ENCODE measurements at places on chromosomes 6 and 20.

DNA sequence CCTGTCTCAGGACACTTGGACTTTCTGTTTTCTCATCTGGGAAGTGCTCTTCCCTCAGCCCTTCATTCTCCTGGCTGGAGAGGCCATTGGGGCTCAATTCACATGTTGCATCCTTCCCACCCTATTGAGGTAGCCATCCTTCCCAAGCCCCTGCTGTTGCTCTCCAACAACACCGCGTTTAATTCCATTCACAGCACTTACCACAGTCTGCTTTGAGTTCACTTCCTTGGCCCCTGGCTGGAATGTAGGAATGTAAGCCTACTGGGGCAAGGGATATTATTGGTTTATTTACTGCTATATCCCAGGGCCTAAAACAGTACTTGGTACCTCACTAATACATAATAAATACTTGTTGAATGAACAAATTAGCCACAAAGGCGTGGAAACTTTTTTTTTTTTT is 6.7 kb upstream of the GFOD1 start:
- DNase-seq = no peak

GRCh38 chr6:64074981-64075380 is 439.4 kb downstream of the PHF3 start:
- no peak for DNase-seq

- DNase-seq = no peak
Measured at GRCh38 chr6:34990971-34991560, 102.0 kb downstream of the ANKS1A start.

- no peak for DNase-seq
Measured at GRCh38 chr6:124870611-124871459, 91.4 kb upstream of the RNF217 start.

DNA sequence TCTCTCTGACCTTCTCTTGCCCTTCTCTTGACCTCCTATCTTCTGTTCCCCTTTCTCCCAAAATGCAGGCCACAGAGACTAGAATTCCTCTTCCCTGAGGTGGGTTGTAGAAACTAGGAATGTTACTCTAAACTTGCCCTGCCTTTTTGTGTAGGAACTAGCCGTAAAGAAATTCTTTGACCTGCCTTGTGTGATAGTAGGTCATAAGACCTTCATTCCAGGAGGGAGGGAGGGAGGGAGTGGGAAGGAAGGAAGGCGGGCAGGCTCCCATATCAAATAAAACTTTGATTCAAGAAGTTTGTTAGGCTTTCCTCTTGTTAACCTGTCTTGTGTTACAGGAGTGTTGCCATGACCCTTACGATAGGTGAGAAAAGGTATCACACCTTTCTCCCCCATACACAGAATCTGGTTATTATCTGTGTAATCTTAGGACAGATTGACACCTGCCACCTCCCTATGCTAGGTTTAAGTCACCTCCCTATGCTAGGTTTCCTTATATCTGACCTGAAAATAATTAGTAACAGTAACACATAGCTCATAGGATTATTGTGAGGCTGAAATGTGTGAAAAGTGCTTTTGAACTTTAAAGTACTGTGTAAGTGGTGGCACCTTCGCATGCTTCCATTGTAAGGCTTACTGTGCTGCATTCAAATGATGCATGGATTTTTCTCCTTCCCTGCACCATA is 32.6 kb upstream of the FUCA2 start:
- no peak for DNase-seq

DNA sequence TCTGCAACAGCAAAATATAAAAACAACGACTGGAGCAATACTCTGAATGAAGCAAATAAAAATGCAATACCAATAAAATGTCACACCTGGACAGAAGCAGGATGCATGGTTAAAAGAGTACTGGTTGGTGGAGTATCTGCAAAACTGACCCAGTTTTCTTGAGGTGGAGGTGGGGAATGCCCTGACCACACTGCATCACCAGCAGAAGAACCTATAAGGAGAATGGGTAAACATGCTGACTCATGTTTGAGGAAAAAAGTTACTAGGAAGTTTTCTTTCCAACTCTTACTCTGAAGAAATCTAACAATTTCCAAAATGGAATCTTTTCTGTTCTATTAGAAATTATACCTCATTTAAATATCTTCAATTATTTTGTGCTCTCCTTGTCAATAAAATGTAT is 43.6 kb downstream of the REPS1 start:
- no peak for DNase-seq

- DNase-seq = no peak
Measured at GRCh38 chr6:96942676-96943075, 18.1 kb downstream of the KLHL32 start.

GRCh38 chr6:4359108-4359730 is 223.8 kb upstream of the ECI2 start:
- DNase-seq = no peak

- DNase-seq = no peak
Measured at GRCh38 chr6:164924674-164925073, 384.7 kb downstream of the C6orf118 start.

GRCh38 chr6:150840185-150840584 is 25.3 kb upstream of the MTHFD1L start:
- no peak for DNase-seq

DNA sequence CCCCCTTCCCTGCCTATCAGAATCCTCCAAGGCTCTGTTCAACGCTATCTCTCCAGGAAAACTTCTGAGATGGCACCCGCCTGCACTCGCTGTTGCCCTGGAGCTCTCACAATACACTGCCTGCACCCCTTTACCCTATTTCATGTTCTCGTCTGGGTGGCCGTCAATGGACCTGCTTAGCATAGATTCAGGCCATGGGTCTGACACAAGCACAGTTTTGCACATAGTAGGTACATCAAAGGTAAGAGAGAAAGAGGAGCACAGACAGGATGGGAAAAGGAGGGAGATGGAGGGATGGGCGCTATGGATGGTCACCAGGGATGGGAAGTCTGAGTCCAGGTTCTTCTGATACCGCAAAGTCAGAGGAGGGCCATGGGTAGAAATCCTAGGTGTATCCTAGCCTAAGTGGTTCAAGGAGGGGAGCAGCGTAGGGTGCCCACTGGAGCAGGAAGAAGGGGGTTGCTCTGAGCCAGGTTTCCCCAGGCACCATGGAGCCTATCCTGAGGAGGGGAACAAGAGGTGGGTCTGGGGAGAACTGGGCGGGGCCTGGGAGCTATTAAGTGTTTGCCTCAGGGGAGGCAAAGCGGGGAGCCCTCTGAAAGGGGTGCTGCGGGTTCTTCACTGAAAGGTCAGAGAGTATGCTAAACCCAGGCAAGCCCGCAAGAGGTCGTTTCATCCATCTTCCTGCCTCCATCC is 89.3 kb downstream of the MRPL14 start:
- DNase-seq = no peak

DNA sequence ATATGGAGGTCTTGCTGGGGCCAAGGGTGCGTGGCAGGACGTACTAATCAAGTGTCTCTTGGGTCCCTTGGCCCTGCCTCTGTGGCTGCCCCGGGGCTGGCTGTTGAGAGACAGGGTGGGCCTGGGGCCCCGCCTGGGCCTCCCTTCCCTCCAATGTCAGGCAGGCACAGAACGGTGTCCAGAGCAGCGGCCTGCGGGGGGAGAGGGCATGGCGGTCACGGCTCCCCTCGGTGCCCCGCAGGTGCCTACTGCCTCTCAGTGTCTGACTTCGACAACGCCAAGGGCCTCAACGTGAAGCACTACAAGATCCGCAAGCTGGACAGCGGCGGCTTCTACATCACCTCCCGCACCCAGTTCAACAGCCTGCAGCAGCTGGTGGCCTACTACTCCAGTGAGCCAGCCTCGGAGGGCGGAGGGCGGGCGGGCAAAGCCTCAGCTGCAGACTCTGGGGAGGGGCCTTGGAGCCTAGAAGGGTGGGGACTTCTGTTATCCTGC is 50.0 kb downstream of the SRC start:
- DNase-seq = no peak

GRCh38 chr6:113968472-113968871 is 2.5 kb downstream of the HDAC2 start:
- no peak for DNase-seq

DNA sequence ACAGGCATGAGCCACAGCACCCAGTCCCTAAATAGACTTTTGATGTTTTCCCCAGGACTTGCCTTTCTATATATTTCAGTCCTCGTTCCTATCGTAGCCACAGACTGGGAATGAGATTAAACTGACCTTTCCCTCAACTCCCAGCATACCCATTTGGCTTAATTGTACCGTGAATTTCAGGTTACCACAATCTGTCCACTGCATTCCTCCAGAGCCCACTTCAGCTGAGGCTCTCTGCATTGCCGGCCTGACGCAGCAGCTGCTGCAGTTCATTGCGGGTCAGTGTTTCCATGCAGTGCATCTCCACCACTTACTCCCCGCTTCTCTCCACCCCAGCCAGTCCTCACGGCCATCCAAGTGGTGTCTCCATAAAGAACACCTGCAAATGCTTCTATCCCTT is 103.1 kb upstream of the RIN2 start:
- DNase-seq = no peak

- DNase-seq = no peak
Measured at GRCh38 chr6:133894795-133895358, 6.0 kb downstream of the TCF21 start.

Data from H1 (cell line).